NCI-H2081 treated with DMSO at 0.1 percent for 48 hours (cell line): ENCODE measurements at places on chromosomes 11 and 22.

- DNase-seq: no peak
These were observed 96.4 kb downstream of the UVRAG start for GRCh38 chr11:75911459-75911858.

DNA sequence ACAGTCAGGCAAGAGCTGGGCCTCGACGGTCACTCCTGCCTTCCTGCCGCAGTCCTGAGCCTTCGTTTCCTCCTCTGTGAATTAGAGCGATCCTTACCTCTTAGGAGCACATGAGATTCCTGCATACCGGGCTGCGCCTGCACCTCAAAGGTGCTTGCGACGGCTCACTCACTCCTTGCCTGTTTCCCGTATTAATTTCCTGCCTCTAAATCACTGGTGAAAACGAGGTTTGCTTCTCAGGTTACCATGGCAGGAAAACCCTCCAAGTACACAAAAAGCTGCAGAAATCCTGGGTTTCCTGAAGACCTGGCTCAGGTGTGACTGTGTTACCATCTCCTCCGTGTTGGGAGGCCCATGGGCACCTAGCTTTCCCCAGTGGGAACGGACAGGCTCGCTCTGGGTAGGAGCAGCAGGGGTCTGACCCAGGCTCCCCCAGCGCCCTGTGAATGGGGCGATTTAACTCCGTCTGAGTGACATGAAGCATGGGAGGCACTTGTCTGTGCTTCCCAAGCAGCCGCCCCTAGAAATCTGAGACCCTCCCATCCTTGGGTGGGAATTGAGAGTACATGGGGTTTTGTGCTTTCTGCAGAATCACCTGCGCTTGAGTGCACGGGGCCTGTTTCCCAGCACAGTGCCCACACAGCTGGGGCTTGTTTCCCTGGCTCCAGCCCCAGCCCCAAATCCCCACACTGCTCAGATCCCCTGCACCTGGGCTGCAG, 64.8 kb downstream of the PHF21B start:
- DNase-seq: no peak

- DNase-seq: no peak
These were observed 273.3 kb downstream of the CTTN start for GRCh38 chr11:70671611-70672010.

DNA sequence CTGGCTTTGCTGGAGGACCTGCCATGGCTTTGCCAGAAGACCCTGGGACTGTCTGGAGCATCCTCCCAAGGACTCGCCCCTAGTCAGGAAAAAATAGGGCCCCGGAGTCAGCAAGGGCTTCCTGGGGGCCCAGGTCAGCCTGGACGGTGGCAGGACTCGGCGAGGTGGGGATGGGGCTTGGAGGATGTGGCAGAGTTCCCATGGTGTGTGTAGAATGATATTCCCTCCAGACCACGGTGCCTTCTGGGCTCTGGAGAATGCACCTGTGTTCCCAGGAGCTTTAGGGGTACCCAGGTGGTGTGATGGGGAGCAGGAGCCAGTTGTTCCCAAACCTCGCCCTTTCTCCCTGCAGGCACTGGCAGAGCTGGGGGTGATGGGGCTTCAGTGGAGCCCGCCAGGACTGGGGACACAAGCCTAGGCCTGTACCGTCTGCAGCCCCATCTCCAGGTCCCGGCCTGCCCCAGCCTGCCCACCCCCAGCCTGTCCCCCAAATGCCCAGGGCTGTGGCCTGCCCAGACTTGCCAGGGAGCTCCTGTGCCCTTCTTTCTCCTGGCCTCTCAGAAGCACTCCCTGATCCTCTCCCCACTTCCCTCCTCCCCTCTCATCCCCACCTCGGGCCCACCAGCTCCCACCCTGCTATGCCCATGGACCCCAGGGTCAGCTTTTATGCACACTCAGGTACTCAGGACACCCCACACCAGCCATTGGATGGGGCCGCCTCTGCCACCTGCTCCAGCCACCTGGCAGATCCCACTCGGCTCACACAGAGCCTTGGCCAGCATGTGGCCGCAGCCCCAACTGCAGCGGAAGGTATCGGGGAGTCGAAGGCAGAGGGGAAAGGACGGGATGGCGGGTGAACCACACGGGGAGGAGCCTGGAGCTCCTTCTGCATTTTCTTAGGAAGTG, 82.1 kb downstream of the CDKN1C start:
- no peak for DNase-seq
